ENCODE measurements at places on chromosomes 4 and X.
A peak's percentile ranks its signal among the peaks of the same experiment; 100 is the strongest.

DNA sequence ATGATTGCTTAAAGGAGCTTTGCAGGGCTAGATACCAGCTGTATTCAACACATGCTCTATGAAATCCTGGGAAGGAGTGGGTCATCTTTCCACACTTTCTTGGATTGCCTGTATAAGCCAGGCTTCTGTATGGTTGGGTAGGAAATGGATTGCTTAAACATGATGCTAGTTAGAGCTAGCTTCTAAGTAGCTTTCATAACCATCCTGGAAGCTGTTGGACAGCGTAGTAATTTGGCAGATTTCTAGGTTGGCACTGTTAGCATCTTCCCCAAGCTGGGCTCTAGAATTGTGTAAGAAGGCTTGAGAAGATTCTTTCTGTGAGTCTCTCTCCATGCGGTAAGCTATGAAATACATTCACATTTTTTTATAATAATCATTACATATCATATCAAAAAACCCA is 127.3 kb downstream of the LINC00632 start:
- DNase-seq, result no peak

DNA sequence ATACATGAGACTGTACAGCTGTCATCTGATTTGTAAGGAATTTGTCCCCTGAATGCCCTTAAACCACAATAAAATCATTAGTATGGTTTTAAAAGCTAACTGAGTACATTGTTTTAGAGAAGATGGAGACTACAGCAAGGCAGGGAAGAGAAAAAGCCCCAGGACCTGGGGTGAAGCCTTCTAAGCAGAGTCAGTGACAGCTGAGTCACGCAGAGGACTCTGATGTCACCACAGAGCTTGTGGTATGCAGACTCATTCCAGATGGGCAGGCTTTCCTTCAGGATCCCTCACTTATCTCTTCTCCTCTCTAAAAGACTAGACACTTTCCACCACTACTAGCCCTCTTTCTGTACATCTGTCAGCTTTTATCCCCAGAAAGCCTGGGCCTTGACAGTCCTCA is 97.1 kb upstream of the ATOH1 start:
- peak; percentile 45 for DNase-seq

DNA sequence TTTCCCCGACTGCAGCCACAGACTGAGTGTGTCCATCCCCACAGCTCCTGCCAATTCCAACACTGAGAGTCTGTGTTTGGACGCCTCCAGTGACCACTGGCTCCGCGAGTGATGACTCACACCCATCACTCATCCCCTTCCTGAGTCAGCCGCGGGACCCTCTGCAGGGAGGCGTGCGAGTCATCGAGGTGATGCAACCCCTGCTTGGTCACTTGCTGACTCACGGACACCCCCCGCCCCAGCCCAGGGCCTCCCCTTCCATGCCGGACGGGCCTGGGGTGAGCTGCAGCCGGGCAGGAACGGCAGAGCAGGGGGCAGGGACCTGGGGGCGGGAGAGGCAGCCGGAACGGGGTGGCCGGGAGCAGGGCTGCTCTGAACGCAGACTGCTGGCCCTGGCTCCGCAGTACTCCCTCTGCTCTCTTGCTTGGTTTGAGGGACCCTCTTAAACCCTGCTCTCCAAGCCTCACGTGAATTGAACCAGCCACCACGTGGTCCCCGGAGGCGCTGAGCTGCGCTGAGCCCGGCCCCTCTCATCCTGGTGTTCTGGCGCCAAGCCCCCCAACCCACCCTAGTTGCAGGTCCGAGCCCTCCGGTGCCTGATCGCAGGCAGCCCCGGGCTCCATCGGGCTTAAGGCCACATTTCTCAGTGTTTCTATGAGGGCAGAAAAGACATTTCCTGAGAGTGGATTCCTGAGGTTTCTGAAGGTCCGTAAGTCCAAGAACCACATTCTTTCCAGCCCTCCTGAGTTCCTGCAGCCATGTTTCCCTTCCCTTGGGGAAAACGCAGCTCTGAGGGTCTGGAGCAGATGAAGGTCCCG is 32.4 kb downstream of the FGFRL1 start:
- peak; percentile 40 for DNase-seq

DNA sequence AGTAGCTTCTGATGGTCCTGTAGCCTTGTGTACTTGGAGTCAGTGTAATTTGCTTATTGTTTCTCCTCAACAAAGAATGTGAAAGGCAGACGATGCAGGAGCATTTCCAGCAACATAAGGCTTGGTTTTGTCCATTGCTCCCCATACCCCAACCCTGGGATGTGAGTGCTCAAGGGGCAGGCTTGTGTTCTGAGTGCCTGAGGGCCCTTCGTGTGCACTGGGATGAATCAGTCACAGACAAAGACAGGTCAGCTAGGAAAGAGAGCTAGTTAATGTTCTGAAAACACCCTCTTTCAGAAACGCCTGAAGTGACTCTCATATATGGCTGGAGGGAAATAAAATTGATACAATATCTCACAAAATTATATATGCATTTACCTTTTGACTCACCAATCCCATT is 59.1 kb downstream of the PRPS1 start:
- DNase-seq, result no peak

GRCh38 chr4:186266729-186267456 is 904 bp downstream of the F11 start:
- no peak for DNase-seq

GRCh38 chrX:119500061-119500800 is 32.0 kb downstream of the SLC25A5 start:
- DNase-seq, result no peak

- DNase-seq, result no peak
Measured at GRCh38 chr4:136934601-136935000, 597.7 kb downstream of the PCDH18 start.

DNA sequence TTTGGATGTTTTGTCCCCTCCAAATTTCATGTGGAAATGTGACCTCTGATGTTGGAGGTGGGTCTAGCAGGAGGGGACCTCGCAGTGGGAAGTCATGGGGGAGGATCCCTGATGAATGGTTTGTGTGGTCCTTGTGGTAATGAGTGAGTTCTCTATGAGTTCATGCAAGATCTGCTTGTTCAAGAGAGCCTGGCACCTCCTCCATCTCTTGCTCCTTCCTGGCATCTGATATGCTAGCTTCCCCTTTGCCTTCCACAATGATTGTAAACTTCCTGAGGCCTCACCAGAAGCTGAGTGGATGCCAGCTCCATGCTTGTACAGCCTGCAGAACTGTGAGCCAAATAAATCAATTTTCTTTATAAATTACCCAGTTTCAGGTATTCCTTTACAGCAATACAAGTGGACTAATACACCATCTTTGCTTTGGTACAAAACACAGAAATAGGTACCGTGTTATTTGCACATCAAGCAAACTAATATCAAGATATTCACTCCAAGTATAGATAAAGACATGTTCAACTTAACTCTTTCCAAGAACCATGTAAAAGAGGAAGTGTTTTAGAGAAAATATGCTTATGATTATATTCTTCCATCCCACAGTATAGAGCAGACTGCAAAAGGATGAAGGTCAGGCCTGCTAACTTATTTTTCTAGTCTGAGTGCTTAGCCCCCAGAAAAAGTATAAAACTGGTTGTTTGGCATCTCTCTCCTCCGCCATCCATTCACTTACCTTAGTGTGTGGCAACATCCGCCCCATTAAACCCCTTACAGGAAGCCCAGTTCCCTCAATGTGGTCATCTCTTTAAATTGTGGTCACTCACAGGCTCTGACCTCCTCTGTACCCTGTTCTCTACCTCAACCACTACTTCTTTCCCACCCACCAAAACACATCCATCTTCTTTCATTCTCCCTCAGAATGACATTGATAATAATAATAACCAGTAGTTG is 6.7 kb downstream of the ARAP2 start:
- no peak for DNase-seq

GRCh38 chr4:5969336-5969735 is 48.9 kb downstream of the C4orf50 start:
- no peak for DNase-seq

GRCh38 chr4:80362578-80363181 is 27.1 kb downstream of the CFAP299 start:
- DNase-seq, result no peak

DNA sequence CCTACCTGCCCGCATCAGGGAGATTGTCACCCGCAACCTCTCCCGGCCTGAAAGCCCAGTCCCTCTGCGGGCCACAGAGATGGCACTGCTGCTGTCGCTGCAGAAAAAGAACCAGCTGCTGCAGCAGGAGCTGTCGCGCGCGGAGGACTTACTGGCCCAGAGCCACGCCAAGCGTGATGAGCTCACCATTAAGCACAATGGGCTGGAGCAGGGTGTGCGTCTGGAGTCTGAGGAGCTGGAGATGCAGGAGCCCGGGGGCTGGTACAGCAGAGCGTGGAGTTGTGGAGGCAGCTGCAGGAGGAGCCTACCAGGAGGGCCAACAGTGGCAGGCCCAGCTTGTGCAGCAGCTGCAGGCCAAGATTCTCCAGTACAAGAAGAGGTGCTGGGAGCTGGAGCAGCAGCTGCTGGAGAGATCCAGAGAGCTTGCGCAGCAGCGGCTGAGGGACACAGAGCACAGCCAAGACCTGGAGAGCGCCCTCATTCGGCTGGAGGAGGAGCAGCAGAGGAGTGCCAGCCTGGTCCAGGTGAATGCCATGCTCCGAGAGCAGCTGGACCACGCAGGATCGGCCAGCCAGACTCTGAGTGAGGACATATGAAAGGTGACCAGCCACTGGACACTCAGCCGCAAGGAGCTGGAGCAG is 11.3 kb downstream of the SMIM10L2A start:
- no peak for DNase-seq

DNA sequence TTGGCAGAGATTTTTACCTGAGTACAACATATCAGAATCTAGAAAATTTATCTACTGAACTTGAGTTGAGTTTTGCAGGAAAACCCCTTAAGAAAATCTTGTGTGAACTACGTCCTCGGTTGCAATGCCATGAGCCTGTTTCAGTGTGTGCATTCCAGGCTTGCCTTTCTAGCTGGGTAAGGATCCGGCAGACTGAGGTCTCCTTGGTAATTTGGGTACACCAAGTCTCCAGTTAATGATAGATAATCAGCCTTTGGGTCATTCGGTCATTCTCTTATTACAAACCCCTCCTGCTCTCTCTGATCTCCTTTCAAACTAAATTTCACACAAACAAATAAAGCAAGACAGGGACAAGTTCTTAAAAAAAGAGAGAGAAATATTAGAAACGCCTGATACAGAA is 5.9 kb upstream of the HAND2 start:
- DNase-seq, result no peak

DNA sequence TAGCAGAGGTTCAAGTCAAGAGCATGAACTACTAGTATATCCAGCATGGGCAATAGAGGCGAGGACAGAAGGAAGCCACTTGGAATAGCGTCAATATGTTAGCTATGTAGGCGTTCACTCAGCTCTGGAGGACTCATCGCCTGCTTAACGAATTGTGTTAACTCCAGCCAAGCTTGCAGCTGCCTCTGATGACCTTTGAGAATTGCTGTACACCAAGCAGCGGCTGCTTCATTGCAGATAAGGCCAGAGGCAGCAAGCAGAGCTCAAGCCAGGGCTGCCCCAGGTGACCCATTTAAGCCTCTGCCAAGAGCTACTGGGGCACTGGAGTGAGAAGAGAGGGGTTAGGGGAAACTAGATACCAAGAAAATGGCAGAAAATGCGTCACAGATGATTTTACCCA is 160.2 kb upstream of the IGFBP7 start:
- DNase-seq, result peak; percentile 8

DNA sequence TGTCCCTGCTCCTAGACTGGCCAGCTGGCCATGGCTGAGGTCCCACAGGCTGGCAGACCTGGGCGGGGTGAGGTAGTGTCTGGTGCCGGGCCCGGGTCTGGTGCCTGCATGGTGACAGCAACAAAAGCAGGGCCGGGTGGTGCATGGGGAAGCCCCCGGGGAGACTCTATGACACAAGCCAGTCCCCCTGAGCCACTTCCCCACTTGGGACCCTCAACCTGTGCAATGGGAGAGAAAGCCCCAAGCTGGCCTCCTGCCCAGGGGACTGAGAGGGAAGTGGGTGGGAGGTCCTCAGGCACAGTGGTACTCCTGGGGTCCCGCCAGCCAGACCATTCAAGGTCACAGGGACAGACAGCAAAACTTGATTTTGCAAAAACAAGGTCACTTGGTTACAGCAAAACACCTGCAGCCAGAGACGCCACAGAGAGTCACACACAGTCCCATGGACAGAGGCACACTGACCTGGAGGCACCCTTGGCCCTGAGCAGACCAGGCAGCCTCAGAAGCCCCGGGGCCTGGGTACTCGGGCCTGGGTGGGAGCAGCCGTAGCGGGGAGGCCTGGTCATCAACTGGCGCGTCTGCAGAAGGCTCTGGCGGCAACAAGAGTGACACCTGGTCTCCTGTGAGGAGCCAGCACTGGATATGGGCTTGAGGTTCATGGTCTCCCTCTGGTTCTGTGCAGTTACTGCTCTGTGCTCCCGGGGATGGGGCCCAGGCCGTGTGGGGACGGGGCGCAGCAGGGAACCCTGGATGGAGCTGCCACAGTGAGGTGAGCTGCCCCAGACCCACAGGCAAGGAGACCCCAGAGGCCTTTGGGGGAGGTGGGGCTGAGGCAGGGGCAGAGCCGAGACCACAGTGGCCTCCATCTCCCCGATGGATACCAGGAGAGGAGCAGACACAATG is 60.6 kb downstream of the HTRA3 start:
- DNase-seq, result no peak

DNA sequence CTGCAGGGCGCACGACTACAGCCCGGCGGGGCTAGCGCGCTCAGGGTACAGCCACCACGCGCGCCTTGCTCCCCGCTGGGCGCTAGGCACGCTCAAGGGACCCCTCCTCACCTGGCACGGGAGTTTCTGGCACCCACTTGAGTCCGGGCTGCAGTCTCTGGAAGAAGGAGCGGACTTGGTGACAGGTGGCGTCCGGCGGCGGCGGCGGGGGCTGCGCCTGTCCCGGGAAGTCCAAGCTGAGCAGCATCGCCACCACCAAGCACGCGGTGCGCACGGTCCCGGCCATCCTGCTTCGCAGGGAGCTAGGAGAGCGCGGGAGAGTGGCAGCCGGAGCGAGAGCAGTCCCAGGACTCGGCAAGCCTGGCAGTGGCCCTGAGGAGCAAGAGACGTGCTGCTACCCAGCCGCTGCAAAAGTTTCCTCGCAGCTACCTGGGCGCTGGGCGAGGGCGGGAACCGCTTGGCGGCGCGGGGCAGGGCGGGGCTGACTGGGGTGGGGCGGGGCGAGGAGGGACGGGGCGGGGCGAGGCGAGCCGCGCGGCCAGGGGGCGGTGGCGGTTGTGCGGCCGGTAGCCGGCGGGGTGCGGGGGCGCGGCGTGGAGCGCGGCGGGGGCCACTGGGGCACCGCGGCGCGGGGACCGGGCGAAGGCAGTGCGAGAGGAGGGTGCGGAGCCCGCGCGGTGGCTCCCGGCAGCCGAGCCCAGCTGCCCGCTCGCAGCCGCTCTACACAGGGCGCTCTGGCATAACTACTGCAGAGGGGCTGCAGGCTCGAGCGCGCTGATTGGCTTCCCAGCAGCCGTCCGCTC is at the start of gene GPC3:
Gene GPC3, minus strand, starts transcription at position 431 of the 803 bp plus-strand sequence.
- peak; percentile 37 for DNase-seq

DNA sequence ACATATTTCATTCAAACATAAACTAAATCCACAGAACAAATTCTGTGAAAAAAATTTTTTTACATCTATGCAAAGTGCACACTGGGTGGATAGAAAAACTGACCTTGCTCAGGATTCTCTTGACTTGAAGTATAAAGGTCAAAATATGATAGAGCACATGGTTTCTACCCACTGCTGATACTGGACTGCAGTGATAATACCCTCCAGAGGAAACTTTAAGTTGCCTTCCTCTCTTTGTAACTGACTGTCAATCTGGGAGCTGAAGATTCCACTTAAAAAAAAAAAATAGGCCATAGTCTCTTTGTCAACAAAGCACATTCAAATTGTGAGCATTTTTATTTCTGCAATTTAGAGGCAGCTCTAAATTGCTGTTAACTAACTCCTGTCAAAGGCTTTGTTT is 3.2 kb upstream of the AMMECR1 start:
- DNase-seq, result no peak
